ENCODE measurements at places on chromosomes 7 and 10.

- no peak for DNase-seq
Measured at GRCh38 chr10:54650547-54650946, 150.5 kb downstream of the PCDH15 start.

DNA sequence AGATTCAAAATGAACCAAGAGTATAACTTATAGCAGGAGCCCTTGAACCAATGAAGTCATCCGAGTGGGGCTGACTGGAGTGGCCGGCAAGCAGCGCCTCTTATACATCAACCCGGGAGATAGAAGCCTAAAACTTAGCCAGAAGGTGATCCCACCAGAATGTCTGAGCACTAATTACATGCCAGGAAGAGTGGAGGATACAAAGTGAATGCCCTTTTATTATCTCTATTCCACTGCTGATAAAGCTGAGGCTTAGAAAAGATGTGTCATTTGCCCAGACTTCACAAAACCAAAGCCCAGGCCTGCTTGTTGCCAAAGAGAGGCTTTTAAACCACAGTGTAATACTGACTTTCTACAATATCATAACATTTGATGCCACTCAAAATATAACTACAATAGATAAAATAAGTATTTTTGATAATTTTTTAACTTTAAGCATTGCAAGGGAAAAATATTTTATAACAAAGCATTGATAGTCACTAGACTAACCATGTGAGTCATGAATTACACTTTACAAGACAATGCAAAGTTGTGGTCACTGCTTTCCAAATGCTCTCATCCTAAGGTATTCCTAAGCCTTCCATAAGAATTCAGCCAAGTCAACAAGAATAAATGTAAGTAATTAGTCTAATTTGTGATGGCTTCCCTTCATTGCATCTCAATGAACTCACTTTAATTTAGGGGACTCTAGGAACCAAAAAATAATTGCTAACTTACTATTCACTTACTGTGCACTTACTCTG lies 58.6 kb upstream of the ARID5B start:
- DNase-seq = no peak

DNA sequence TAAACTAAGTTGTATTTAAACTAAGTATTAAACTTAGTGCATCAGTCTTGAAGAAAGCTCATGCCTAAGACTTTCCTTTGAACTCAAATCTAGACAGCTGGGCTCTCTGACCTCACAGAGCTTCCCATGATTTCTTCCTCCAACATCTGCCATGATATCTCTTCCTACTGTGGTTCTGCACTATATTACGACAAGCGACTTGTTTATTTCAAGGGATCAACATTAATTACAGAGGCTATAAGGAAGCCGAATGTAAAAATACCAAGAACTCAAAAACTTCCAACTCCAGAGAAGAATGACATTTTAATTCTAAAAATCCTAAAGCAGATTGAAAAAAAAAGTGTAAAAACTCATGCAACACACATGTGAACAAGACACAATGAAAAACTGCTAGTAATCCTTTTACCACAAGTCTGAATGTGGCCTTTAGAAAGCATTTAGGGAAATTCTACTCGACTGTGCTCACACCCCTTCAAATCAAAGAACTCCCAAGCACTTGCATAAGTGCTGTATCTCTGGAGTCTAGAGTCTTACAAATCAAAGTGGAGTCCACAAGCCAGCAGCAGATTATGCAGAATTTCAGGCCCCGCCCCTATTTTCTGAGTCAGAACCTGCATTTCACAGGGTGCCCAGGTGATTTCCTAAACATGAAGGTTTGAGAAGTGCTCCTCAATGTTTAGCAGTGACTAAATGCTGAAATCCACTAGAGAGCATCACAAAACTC lies 22.7 kb upstream of the WASHC2A start:
- no peak for DNase-seq

- no peak for DNase-seq
Measured at GRCh38 chr7:52410032-52410431, 625.4 kb upstream of the POM121L12 start.

DNA sequence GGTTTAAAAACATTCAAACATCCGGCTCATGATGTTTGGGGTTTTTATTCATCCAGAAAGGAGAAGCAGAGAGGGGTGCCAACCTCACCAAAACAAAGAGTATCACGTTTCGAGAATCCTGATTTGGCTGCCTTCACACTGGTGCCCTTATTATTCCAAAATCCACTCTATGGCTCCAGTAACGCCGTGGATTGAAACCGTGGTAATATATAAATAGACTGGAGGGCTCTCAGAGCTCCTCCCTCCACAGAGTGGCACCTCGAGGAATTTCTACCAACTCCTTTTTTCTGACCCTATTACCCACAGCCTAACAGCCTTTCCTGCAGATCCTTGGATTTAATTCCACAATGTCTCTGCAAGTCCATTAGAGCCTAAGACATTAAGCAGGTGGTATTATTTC lies 353.6 kb downstream of the CRPPA start:
- DNase-seq = no peak

DNA sequence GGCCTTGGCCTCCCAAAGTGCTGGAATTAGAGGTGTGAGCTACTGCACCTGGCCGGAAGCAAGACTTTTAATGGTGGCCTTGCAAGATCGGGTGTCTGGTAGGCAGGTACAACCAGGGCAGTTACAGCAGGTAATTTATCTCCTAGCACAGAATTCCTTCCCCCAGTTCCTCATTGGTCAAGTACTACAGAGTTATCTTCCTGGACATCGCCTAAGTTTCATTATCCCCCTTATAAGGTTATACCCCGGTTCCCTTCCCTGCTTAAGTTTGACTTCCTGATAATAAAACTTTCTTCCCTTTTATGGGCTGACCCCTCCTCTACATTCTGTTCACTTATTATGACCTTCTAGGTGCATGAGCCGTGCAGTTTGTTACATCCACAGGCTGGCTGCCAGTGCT lies 19.0 kb upstream of the CYP3A43 start:
- no peak for DNase-seq

- no peak for DNase-seq
Measured at GRCh38 chr7:91459539-91459938, 195.3 kb downstream of the FZD1 start.

DNA sequence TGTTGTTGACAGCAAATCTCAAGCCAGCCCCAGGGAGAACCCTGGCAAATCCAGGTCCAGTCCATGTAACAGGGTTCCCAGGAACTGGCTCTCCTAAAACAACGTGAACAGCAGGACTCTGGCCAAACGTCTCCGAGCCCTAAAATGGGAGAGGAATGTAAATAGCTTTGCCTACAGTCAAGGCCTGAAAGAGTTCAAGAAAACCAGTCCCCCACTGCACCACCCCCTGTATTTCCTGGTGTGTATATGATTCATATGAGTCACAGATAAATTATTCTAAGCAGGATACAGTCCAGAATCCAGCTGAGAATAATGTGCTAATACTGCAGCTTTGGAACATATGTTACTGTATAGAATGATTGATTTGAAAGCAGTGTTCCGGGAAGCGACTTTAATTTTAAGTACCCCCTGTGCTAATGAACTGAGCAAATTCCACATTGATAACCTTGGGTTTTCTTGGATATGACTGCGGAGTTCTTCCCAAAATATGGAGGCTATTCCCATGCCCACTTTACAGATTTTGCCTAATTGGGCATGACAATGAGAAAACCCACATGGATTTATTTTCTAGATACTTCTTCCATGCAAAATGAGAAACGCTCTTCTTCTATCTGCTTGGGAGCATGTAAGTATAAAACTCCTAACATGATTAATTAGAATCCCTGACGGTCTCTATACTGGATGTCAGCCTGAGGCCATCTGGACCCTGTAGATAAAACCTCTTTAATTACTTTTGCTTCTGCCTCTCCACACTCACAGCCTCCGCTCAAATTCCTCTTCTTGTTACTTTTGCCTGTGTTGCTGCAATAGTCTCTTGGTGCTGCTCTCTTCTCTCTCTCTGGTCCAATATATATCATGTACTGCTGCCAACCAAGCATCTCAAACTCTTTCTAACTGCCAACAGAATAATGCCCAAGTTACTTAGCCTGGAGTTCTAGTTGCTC lies 50.2 kb downstream of the LAMB4 start:
- DNase-seq = no peak

DNA sequence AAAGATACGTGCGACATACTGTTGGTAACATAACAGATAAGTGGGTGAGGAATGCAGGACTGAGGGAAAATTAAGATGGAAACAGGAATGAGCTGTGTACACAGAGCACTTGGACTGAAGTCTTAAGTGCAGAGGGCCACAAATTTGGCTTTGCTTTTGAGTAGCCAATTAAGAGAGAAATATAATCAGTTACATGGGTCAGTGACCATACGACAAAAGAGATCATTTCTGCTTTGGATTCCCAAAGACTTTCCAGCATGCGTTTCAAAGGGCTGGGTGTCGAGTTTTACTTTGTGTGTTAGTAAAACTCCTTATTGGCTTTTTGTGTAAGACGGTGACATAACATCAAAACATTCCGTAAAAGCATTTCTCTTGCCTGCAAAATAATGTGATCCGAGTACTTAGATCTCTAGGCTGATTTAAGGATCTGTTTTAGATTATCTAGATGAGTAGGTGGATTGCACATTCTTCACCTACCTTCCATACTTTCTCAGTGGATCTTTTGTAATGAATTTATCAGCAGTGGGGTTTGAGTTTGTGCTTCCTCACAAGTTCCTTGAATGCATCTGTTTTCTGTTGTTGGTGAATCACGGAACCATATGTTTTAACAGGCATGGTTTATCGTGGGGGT lies 7.5 kb downstream of the RABGEF1 start:
- DNase-seq = no peak

DNA sequence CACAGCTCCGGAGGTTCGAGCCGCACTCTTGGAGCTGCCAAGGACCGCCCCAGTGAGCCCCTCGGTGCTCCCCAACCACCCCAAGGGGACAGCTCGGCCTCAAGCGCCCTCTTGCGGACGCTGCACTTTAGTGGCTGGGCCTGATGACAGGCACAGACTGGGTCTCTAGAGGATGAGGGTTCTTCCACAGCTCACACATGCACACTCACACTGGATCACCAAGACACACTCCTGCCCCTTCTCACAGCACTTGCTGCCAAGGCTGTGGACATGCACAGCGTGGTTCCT lies 2.1 kb downstream of the RET start:
- DNase-seq = no peak

DNA sequence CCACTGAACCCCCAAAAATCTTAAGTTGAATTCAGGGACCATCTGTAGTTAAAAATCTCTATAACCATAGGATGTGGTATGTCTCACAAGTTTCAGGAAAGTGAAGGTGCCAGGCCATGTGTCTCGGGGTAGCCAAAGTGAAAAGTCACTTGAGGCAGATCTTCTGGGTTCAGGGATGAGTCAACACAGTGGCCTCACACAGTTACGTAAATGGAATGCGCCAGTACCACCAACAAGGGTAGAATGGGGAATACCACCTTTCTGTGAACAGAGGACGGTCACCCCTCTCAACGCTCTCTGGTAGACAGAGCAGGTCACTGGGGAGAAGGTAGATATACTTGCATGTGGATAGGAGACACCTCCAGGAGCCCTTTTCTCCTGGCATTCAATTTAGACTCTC lies 71.4 kb downstream of the ELMO1 start:
- DNase-seq = no peak

DNA sequence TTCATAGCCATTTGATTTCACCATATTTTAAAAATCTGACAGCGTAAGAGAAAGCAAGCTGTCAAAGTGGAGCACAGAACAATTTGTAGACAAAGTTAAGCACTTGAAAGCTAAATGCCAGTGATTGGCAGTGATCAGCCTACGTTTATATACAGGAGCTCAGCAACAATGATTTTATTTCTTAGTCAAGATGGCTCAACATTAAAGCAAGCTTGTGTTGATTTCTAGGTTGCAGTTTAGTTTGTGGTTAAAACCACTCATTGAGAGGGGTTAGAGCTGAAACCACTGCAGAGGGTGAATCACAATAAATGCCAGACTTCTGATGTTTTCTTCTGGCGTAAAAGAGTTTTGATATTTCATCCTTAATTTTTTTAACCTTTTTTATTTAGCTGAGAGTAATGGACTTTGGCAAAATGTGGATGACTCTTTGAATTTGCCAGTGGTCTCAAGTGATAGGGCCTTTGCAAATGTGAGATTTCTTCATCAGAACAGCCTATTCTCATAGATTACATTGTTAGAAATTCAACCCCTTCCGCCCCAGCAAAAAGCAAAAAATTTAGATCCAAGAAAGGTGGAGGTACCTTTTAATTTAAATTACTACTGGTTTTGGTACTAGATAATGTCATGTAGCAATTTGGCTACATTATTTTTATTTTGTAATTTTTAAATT lies 73.8 kb downstream of the SHOC2 start:
- no peak for DNase-seq

DNA sequence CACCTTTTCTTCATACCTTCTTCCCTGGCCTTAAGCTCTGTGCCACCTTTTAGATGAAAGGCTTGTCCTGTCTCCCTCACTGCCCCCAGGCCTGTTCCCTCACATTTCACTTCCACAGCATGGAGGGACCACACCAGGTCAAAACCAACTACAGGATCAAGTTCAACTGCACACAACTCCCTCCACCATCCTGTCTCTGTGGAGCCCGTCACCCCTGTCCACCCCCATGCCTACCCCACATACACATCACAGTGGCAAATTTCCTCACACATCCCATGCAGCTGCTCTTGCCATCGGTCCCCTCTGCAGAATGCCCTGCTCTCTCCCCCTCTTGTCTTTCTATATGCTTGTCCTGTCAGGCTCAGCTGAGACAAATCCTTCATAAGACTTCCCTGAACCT lies 154.1 kb downstream of the USP6NL start:
- no peak for DNase-seq

GRCh38 chr10:130963786-130964522 lies 347.6 kb downstream of the TCERG1L start:
- no peak for DNase-seq

DNA sequence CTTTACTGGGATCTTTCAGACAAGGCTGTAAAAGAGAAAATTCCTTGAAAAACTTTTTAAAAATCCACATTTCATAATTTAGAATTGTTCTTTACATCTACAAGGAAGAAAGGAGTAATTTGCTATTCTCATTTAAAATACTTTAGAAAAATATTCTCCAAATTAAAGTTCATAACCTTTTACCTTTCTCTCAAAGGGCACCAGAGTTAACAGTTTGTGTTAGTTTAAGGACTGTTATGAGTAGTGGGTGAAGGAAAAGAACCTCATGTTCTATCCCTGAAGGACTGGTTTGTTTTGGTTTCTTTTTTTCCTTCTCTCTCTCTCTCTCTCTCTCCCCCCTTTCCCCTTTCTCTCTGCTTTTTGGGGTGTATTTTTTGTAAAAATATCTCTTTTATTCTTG lies 4.1 kb downstream of the AGMO start:
- DNase-seq = no peak

- no peak for DNase-seq
Measured at GRCh38 chr7:133709036-133709880, 417.9 kb upstream of the LRGUK start.
